Left lung (tissue), 14 donors: ENCODE measurements at places on chromosomes 6 and 20. TPM values are rescaled to one million over a fixed set of nuclear protein-coding genes. Genes with fewer than 3 reads are reported as not detected.

Gene HDGFL1
- not detected for total RNA-seq

- no peak for DNase-seq
Observed at GRCh38 chr6:79076160-79076559, 1.9 kb downstream of the PHIP start.

DNA sequence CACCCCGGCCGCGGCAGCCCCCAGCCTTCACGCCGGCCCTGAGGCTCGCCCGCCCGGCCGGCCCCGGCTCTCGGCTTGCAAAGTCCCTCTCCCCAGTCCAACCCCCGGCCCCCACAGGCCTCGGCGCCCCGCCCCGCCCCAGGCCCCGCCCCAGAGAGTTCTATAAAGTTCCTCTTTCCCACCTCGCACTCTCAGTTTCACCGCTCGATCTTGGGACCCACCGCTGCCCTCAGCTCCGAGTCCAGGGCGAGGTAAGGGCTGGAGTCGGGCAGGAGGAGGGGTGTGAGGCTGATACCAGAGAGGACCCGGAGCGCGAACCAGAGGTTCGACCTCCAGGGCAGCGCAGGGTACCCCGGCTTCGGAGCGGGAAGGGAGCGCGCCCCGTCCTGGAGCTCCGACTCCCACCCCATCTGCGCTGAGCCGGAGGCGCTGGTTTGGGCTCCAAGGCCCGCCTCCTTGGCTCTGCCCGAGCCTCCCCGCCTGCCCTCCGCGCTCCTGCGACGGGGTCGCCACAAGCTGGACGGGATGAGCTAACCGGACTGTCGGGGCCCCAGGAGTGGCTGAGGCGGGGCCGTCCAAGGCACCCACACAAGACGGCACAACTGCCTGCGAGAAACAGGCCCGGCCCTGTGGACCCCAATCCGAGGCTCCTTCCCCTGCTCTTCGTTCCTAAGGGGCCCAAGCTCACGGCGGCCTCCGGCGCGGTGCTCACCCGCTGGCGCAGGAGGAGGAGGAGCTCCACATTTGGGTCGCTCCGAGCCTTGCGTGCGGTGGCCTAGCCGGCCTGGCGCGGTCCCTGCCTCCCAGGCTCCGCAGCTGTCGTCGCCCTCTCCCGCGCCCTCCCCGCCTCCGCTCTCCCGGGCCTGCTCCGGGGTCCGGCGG is at the start of gene IRF4:
Gene IRF4 (plus strand): TSS at position 194 of the 882 bp plus-strand sequence. CDS start 1,401 bp downstream, outside the sequence.
- no peak for DNase-seq

DNA sequence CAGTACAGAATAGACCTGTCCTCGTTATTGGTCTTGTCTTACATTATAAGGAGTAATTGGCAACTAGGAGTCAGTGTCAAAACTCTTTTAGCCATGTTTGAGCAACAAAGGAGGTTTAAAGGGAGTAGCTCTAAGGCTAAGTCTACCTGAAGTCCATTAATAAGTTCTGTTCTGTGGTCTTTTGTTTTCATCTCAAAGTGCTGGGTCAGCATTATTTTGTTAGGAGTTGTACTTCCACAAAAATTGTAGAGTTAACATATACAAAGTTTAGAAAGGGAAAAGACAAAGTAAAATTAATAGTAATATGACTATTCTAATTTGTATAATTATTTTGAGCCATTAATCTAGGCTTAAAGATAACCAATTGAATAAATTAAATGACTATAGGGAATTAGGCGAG is 12.7 kb upstream of the SENP6 start:
- DNase-seq: no peak

DNA sequence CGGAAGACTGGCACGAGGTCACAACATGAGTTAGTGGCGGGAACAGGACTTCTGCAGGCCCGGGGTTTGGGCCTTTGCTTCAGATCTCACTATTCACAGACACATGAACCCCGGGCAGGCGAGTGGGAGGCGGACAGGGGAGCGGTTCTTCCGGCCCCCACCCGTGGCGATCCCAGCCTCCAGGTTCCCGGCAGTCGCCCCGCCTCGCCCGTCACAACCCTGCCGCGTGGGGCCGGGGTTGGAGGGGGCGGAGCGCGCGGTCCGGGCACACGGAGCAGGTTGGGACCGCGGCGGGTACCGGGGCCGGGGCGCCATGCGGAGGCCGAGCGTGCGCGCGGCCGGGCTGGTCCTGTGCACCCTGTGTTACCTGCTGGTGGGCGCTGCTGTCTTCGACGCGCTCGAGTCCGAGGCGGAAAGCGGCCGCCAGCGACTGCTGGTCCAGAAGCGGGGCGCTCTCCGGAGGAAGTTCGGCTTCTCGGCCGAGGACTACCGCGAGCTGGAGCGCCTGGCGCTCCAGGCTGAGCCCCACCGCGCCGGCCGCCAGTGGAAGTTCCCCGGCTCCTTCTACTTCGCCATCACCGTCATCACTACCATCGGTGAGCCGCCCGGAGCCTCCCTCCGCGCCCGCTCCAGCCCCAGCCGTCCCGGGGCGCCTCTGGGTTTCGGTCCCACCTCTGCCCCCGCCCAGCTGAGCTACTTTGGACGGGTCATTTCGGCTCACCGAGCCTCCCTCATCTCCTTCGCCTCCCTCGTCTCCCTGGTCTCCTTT is at the start of gene KCNK15:
Gene KCNK15 (plus strand): TSS at position 268 of the 769 bp plus-strand sequence. CDS start 46 bp downstream, at position 314.
- no peak for DNase-seq

GRCh38 chr6:140774080-140774505 is 1358.6 kb upstream of the GJE1 start:
- peak; percentile 4 for DNase-seq

Gene C6orf15
- total RNA-seq: not detected

Gene SYNCRIP
- total RNA-seq: 72.2 TPM

DNA sequence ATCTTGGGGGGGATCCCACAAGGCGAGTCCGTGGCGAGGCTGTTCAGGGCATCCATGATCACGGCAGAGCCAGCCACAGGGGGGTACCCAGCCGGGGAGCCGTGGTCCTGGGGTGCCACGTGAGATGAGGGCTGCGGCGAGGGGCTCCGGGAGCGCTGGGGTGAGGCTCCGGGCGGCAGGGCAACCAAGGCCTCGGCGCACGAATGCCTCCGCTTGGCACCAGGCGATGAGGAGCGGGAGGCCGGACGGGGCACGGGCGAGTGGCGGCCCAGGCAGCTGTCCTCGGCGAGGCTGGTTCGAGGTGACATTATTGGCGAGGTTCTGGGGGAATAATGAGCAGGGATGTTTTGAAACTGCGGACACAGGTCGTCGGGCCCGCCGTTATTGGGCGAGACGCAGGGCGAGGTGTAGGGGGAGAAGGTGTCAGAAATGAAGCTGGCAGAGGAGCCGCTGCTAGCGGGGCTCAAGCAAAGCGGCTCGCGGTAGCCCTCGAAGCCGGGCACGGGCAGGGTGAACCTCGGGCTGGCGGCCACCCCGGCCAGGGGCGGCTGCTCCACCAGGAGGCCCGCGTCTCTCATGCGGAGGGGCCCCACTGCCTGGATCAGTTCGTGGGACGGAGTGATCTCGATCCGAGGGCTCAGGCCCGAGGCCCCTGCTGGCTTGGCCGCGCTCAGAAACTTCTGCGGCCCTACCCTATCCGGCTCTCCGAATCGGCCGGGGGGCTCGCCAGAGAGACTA is 19.1 kb downstream of the NFATC2 start:
- no peak for DNase-seq

- DNase-seq: peak; percentile 66
Observed at GRCh38 chr6:49550492-49551077, at the start of gene C6orf141. Gene C6orf141 (plus strand): TSS chr6:49550668. CDS start chr6:49550793, 125 bp downstream.

DNA sequence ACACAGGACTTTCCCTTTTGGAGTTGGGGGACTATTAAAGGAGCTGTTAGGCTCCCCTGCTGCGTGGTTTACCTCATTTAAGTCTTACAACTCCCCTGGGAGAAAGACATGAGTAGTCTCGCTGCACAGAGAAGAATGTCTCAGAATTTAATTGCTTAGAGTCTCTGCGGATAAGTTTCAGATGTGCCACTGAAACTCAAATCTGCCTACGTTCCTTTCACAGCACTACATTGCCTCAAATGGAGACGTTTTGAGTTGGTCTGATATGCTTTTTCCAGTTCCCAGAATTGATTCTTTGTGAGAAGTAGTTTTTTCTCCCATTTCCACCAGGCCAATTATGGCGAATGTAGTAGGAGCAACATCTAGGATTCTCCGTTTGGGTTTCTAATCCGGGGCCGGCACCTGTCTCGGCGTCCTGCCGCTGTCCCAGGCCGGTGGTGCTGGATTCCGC is 532 bp upstream of the SLC35F1 start:
- no peak for DNase-seq

DNA sequence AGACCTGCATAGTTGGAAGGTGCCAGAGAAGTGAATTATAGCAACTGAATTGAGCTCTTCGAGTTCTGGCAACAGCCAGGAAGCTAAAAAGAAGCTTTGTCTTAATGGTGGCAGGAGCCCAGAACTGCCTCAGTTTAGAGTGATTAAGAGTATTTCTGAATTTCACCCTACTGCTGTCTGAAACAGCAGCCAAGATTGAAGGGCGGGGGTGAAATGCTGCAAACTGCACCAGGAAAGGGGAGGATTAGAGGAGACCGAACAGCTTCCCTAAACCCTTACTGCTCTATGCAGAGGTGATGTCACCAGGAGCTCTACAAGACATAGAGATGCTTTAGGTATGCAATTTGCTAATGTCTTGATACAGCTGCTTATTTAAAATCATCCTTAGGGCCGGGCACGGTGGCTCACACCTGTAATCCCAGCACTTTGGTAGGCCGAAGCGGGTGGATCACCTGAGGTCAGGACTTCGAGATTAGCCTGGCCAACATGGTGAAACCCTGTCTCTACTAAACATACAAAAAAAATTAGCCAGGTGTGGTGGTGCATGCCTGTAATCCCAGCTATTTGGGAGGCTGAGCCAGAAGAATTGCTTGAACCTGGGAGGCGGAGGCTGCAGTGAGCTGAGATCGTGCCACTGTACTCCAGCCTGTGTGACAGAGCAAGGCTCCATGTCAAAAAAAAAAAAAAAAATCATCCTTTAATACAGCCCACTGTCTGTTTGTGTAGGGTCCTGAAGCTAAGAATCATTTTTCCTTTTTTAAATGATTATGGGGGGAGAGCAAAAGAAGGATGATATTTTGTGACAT is 91.7 kb upstream of the IYD start:
- DNase-seq: no peak
